Right ventricle myocardium inferior (tissue), 1 donor: ENCODE measurements at places on chromosomes 5 and 9.
A peak's percentile ranks its signal among the peaks of the same experiment; 100 is the strongest.

DNA sequence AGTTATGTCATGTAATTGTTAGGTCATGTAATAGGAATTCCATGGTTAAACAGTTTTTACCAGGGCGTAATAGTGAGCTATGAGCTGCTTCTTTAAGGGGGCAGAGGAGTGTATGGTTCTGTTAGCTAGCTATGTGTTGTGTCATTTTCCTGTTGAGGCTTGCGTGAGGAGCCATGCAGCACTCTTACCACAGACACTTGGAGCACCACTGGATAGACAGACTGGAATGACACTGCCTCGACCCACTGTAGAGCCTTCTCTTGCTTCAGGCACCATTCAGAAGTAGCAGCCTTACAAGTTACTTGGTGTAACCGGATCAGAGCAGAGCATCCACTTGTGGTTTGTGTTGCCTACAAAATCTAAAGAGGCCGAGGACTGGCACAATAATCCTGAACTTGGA, 28.3 kb upstream of the STOM start:
- no peak for DNase-seq

GRCh38 chr9:16197578-16198370, 644.9 kb downstream of the CCDC171 start:
- no peak for DNase-seq

DNA sequence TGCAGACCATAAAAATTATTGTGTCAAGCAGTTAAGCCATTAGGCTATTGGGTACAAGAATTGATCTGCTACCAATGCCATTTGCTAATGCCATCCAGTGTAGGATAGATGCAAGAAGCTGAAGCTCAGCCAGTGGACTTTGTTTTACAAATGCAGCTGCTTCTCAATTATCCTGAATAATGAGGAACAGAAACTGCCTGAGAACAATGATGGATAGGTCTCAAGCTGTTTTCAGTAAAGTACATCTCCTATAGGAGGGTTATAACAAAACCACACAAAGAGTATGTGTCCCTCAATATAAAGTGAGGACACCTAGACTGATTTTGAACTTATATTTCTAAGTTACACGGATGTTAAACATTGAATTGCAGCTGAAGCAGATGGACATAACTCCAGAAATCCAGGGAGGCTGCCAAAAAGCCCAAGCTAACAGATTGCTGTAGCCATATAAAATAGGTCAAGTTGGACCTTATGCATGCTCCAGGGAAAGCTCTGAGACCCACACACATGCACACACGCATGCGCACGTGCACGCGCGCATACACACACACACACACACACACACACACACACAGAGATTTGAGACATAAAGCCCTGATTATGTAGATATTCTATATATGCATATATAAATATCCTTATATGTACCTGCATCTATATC, 482.7 kb upstream of the CD180 start:
- DNase-seq = no peak

DNA sequence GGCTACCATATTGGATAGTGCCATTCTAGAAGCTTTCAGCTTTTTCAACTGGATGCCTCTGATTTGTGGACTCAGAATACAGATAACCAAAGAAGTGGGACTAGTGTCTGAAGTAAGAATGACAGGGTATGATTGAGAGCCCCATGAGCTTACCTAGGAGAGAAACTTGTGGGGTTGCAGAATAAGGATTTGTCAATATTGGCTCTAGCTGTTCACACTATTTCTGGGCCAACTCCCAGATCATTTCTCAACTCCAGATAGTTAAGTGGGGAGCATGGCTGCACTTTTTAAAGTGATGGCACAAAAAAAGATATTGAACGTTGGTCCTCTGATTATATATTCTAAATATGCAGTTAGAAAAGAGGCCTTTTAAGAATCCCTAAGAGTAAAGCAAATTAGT, 252.1 kb downstream of the DOCK8 start:
- no peak for DNase-seq

DNA sequence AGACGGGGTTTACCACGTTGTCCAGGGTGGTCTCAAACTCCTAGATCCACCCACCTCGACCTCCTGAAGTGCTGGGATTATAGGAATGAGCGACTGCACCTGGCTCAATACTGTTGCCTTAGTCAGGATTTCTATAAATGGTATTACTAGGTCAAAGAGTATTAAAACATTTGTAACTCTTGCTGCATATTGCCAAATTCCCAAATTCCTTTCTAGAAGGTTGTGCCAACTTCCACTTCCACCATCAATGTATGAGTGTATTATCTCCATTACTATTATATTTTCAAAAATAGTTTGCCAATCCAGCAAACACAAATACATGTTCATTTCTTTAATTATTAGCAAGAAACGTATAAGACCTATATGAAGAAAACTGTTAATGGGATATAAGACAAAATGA, 10.6 kb downstream of the PTGR1 start:
- DNase-seq = no peak

GRCh38 chr5:112201141-112201540, 217.9 kb downstream of the EPB41L4A start:
- no peak for DNase-seq

GRCh38 chr9:95127249-95128176, 190.0 kb downstream of the FANCC start:
- peak; percentile 92 for DNase-seq

DNA sequence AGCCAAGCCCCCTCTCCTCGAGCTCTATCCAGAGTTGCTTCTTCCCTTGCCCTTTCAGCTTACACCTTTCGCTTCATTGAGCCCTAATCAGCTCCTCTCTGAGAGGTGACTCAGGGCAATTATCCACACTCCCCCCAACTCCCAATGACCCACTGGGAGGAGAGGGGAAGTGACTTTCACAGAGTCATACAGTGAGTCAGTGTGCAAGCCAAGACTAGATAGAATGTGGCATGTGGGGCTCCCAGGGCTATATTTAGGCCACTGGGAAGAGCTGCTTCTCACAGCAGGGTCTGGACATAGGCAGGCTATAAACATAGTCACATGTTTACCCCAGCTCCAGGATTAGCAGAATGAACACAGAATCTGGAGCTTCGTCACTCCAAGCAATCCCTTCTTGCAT, 57.4 kb downstream of the NRG2 start:
- DNase-seq = no peak

DNA sequence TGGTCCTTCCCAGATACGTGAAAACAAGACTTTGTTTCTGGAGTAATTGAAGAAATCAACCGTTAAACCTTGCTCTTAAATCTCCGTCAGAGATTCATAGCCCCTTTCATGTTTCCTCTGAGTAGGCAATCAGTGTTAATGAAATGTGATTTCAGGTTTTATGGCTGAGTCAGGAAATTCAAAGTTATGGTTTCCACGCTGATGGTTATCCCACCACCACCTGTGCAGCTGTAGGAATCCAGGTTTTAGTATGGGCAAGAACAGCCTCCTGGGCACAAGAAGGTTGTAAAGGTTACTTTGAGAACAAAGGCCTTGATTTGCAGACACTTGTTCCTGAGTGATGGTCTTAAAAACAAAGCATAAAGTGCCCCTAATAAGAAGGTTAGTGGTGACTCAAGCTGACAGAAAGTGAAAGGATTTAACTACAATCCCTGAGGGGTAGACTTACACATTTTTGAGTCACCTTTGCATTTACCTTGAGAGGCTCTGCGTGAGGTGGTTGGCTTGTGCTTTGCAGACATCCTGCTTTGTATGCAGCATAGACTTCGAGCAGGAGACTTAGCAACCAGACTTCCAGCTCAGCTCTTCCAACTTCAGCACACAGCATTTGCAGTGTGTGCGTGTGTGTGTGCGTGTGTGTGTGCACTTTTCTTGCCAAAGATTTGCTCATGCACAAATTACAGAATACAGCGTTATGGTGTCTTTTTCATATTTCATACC, 159.6 kb downstream of the TLE4 start:
- DNase-seq = no peak

GRCh38 chr5:66642538-66642937, 46.3 kb downstream of the MAST4 start:
- no peak for DNase-seq

DNA sequence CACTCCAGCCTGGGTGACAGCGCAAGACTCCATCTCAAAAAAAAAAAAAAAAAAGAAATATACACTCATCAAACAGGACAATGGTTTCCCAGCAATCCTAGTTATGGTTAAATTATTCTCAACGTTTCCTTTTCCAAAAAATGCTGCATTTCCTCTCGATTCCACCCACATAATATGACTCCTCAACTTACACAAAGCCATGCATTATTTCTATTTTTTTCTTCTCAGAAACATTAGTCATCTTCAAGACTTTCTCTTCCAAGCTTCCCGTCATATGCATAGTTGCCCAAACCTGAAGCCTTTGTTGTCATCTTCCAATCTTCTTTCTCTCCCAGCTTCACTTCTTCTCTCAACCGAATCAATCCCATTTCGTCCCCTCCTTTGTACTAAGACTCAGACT, 61.4 kb upstream of the RANBP6 start:
- DNase-seq = no peak

- no peak for DNase-seq
Observed at GRCh38 chr9:69601698-69602097, 70.5 kb downstream of the APBA1 start.

GRCh38 chr9:118554987-118555386, 814.2 kb downstream of the BRINP1 start:
- DNase-seq = no peak

- peak; percentile 26 for DNase-seq
Observed at GRCh38 chr9:126002476-126003350, 255.5 kb downstream of the PBX3 start.

DNA sequence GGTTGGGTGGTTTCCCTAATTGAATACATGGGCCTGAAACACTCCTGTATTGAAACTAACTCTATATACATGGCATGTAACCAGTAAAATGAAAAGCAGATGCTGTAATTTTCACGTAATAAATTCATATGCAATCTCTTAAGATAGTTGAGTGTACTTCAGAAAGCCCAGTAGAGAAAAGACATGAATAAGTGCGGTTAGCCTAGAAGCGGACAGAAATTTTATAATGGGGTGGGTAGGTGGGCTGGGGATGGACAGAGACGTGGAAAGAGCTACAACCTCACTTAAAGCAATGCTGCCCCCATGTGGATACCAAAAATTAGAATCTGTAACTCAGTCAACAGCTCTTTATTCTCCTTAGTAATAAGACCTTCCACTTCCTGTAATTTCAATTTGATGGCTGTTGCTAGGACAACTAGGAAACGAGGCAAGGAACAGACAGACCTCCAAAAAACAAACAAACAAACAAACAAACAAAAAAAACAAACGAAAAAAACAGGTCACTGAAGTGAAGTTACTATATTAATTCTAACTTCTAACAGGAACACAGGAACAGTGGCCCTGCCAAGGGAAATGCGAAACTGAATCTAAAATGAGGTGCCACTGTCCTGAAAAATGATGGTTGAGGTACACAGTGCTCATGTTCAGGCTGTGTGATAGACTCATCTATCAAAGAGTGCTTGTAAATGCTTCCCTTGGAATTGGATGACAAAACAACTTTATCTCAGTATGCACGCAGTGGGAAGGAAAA, 103.4 kb upstream of the GNA14 start:
- no peak for DNase-seq

- DNase-seq = no peak
Observed at GRCh38 chr5:174172152-174172551, 126.6 kb downstream of the NSG2 start.

- no peak for DNase-seq
Observed at GRCh38 chr5:141941307-141941706, 16.7 kb downstream of the PCDH12 start.

DNA sequence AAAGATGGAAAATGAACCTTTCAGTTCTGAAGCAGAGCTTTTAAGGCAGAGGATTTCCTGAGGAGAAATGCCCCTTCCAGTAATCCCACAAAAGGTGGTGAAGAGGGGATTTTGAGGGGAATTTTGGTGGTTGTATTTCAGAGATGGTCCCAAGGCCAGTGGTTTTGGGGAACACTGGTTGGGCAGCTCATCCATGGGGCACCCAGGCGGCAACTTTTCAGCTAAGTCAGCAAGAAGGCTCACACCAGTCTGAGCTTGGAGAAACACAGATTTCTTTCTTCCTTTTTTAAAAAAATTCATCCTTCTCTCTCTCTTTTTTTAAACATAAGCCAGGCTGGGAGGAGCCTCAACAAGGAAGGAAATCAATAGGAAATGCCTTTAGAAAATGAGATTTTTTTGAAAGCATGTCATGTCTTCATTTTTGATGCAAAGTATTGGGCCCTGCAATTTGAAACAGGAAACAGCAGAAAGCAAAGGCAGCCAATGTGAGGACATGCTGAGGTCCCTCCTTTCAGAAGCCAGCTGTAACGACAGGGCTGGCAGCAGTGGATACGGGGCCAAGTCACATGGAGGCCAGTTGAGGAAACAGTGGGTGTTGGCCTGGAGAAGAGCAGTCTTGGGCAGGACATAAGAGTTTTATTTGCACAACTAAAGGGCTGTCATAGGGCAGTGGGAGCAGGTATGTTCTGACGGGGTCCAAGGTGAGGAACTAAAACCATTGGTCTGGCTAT, 155.3 kb upstream of the KLF4 start:
- peak; percentile 76 for DNase-seq

- no peak for DNase-seq
Observed at GRCh38 chr5:142827934-142828576, 57.9 kb downstream of the ARHGAP26 start.

DNA sequence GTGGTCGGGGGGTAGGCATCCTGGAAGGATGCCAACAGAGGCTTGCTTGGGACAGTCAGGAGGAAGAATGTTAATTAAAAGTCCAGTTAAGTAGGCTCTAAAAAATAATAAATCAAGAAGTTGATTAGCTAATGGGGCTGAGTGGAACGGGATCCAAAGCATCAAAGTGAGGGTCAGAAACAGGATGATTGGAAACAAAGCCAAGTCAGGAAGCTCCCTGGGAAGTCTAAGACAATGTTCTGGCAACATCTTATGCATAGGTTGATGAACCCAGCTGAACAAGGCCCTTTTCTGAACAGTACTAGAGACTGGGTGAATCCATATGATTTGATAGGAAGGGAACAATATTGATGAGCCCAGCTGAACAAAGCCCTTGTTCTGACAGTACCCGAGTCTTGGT, 50.2 kb upstream of the STARD4 start:
- no peak for DNase-seq

DNA sequence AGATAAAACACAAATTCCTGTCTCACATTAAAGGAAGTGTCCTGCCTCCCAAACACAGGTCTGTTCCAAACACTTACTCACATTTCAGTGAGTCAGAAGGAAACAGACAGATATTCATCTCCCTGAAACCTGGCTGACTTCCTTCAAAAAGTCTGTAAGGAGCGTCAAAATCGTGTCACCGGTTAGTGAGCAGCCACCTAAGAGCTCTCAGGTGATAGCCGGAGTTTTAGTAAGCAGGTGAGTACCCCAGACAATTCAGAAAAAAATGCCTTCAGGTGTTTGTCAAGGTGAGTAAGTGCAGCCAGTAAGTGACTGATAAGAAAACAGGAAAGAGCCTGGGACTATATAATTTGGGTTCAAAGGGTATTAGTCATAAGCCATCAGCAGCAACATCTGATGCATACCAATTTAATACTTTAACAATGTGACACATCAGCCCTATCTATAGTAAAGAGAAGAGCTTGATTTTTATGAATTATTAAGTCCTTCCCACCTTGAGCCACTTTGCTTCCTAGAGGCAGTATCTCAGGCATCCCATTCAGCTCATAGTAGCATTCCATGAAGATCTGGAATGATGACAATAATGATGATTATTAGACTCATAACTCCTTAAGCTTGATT, 1.3 kb upstream of the ITGA2 start:
- no peak for DNase-seq

GRCh38 chr5:40198736-40199135, 481.0 kb upstream of the PTGER4 start:
- DNase-seq = no peak
